ENCODE measurements at places on chromosomes 2 and 18.

GRCh38 chr2:104412384-104412783, 441.5 kb upstream of the POU3F3 start:
- DNase-seq, result no peak

- no peak for DNase-seq
Observed at GRCh38 chr18:6579486-6579885, 150.0 kb upstream of the ARHGAP28 start.

- no peak for DNase-seq
Observed at GRCh38 chr2:625415-626333, 51.5 kb downstream of the TMEM18 start.

DNA sequence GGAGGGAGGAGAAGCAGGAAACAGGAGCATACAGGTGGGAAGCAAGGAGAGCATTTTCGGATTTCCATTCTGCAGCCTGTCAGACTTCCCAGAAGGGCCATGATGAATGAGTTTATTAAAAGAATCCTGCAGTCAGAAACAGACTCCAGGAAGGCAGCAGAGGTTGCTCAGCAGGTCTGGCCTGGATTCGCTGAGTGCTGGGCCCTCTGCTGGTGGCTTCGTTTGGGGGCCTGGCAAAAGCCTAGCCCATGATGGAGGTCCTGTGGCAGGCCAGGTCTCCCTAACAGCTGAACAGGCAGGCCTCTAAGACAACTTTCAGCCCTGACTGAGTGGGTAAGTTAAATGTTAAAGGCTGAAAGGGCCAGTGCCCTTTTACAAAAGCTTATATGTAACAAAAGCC, 108.2 kb upstream of the CAPN13 start:
- no peak for DNase-seq

GRCh38 chr2:118580651-118581050, 266.8 kb downstream of the EN1 start:
- DNase-seq, result no peak

- DNase-seq, result no peak
Observed at GRCh38 chr2:8821276-8822217, 15.9 kb downstream of the KIDINS220 start.

DNA sequence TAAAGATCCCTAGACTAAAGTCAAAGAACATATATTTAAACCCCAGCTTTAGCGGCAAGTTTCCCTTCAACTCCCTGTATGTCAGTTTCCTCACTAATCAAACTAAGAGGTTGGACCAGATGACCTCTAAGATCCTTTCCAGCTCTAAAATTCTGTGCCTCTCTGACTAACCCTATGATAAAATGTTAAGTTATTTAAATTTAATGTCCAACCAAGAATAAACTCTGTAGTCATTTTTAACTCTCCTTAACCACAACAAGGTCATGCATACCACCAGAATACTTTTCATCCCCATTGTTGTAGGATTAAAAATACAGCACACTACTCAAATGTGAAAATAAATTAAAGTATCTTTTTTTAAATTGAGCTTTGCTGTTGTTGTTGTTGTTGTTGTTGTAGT, 5.2 kb upstream of the PDE1A start:
- no peak for DNase-seq

GRCh38 chr2:112831946-112832840, 4.4 kb downstream of the IL1B start:
- DNase-seq, result no peak

GRCh38 chr2:37786854-37787253, 115.4 kb upstream of the CDC42EP3 start:
- DNase-seq, result no peak

- DNase-seq, result no peak
Observed at GRCh38 chr2:105809097-105809473, 64.4 kb downstream of the NCK2 start.

DNA sequence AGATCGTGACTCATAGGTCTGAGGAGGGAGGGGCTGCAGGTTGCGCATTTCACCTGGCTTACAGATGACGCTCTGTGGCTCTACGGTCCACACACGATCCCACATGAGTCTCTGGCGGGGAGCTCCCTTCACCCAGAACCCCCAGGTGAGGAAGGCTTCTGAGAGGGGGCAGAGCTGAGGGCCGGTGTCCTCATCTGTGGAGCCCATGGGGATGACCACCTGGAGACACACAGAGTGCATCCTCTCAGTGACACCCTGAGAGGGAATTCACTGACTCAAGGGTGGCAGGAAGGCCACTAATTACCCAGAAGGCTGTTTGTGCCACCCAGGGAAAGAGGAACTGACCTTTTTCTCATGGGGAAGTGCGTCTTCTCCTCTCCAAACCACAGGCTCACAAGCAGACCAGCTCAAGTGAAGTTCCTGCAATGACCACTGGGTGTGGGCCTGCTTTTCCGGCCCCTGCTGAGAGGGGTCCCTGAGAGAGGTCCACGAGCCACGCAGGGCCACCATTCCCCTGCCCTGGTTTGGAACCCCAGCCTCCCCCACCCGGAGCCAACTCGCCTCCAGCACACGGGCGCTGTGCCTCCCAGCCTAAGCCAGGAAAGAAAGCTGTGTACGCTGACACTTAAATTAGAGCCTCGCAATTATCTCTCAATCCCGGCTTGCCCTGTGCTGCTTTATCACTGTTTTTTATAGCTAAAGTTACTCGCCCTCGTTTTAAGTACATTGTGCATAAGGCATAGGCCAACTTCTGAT, 114.1 kb downstream of the BCL11A start:
- DNase-seq, result no peak

GRCh38 chr2:9013403-9013802, 9.9 kb upstream of the MBOAT2 start:
- no peak for DNase-seq

DNA sequence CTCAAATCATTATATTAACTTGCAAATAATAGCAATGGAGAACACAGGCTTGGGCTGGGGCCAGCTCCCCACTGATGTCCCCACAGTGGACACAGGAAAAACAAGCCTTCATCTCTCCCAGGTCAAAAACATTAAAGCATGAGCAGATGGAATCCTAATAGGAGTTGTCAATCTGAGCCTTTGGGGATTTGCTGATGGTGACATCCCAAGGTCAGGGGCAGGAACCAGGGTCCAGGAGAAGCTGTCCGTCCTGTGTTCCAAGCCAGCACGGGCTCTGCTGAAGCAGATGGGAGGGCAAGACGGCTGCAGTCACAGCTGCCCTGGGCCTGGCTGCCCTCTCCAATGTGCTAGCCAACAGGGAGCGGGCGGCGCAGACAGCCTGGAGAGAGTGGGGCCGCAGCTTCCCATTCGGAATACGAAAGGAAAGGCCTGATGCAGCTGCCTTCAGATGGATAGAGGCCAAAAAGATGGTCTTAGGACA, 135.5 kb downstream of the NDUFA10 start:
- DNase-seq, result no peak

GRCh38 chr2:69601179-69601612, 42.3 kb downstream of the AAK1 start:
- no peak for DNase-seq

DNA sequence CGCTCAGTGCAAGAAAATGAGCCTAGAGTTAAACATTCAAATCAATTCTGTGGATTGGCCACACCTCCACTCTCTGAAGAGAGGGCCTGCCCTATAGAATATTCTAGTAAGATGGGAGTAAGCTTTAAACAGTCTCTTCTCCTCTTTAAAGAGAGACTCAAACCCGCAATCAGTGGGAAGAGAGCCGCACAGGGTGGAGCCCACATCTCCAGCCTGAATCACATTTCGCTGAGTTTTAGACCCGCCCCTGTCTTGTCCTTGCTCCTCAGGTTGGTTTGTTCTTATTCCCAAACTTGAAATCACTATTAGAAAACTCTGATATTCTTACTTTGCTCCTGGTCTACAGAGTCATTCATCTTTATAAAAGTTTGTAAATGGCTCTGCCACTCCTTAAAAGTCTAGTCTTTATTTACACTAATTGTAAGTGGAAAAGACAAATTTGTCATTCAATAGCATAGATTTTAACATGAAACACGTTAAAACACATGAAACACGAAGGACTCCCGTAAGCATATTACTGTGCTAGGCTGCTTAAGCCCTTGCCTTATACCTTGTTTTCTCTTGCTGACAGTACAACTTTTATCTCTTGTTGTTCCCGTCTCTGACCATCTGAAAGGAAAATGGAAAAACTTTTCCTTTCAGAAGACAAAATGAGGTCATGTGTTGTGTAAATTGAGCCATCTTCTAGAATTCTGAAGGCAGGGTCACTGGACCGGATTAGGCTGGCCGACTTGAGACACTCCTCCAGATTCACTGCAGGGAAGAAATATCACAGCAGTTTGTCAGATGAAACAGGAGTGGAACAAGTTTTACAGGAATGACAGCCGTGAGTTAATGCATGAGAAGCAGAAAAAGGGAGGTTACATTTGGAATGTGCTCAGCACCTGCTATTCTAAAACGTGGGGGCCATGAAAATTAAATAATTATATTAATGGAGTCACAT, 5.6 kb downstream of the DSC1 start:
- no peak for DNase-seq

- DNase-seq, result no peak
Observed at GRCh38 chr18:23793985-23794867, 105.0 kb downstream of the LAMA3 start.

DNA sequence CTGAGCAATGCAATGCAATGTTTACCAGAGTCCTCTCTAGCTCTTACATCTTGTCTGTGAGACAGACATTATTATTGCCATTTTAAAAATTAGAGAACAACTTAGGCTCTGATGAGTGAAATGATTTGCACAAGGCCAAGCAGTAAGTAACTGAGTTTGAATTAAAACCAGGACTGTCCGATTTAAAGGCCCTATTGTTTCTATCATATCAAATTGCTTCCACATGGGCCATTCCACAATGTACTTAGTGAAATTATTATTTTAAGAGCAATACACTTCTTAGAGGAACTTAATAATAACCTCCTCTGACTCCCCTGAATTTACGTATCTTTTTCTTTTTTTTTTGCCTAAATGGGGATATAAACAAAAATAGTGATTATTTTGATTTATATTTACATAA, 64.6 kb downstream of the PLCL1 start:
- DNase-seq, result no peak

DNA sequence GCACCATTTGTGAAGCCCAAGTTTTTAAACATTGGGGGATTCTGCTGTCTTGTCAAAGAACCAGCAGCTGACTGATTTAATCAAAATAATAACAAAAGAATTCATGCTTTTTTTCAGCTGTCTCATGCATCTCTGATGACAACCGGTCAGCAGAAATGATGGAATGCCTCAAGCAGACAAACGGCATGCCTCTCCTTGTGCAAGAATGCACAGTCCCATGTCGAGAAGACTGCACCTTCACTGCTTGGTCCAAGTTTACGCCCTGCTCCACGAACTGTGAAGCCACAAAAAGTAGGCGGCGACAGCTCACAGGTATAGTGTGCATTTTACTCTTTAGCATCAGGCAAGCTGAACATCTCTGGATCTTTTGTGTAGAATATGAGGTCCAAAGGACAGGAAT, 558.8 kb upstream of the HNMT start:
- DNase-seq, result no peak

DNA sequence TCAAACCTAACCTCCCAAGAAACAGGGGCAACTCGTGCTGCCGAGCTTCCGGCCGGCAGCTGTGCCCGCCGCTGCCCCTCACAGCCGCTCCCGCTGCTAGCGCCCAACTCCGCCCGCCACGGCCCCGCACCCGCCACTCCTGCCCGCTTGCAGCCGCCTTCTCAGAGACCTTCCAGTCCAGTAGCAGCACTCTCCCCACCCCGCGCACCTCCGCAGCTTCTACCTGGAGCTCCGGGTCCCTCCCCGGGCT, 722 bp upstream of the C2orf15 start:
- DNase-seq, result no peak

GRCh38 chr2:187177253-187177652, 270.8 kb downstream of the CALCRL start:
- DNase-seq, result no peak

DNA sequence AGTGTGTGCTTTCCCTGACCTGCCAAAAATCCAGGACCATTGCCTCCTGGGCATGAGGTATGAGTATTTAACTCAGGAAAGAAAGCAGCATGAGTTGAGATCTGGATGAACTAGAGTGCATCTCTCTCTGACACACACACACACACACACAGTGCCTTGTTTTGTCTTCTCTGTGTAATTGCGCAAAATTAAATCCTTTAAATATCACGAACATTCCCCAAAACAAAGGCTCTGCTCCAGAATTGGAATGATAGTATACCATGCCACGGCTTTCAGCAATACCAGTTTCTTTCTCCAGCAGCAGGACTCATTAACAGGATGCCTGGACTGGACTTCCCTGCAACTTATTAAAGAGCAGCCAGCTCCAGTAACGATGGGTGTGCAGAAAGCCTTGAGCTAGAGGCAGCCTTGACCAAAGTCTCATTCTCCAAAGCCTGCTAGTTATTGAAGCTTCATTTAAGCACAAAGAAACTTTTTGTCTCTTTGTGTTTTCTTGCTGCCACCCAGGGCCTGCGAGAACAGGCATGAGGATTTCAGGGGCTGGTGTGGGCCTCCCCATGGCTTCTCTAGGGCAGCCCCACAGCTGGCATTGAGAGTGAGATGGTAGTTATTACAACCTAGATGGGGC, 101.7 kb downstream of the NRP2 start:
- DNase-seq, result no peak

DNA sequence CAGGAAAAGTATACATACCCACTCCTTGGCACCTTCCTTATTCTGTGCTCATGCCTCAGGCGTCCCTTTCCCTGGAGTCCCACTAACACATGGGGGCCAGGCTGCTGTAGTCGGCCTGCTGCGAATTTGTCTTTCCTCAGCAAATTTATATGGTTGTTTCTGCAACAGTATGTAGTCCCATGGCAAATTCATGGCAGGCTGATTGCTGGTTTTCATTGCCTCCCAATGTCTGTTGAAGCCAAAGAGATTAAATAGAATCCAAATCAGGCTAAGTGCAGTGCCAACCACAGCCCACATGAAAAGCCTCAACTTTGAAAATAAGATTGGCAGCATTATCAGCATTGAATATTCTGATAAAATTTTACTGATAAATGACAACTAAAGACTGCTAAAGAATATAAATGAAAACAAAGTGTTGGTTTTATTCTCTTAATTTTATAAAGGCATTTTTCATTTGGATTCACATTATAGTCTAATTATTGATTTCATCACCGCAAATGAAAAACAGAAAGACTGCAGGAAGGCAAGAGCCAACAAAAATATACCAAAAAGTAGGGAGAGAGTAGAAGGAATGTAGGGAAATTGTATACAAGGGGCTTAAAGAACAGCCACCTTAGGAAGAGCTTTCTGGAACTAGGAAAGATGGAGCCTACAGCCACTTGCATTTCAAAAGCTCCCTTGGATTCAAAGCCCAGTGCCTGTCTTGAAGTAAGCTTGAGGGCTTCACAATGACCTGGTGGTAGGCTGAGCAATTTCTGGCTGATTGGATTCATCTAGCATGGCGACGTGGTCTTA, 283.7 kb upstream of the MMADHC start:
- no peak for DNase-seq

- DNase-seq, result peak; percentile 55
Observed at GRCh38 chr2:86038291-86039081, 67.2 kb downstream of the POLR1A start.

- no peak for DNase-seq
Observed at GRCh38 chr2:17646838-17647701, 106.5 kb downstream of the SMC6 start.

DNA sequence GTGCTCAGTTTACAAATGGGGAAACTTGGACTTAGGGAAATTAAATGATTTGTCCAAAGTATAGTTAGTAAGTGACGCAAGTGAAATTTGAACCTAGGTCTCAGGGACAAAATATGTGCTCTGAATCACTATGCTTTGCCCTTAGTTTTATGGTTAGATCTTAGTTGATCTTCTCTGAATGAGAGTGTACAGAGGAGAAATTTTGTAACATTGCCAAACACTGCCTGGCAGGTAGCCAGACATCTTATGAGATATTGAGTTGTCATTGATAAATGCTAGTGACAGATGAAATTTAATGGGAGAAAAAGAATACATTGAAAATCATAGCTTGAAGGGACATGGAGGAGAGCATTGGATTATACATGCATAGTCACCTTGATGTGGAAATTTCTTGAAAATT, 91.4 kb downstream of the GALNT1 start:
- no peak for DNase-seq
